ENCODE measurements at places on chromosomes 13 and 19.

GRCh38 chr13:93226065-93226622 is 463 bp upstream of the GPC6 start:
- DNase-seq = no peak

DNA sequence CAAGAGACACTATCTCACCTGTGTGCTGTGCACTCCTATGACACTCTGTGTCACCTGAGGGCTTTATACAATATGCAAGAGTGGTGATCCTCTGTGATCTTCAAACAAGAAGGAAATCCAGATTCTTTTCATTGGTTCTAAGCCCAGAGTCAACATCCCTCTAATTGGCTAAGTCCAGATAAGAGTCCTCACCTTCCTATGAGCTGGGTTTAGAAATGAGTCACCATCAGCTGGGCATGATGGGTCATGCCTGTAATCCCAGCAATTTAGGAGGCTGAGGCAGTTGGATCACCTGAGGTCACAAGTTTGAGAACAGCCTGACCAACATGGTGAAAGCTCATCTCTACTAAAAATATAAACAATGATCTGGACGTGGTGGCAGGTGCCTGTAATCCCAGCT is 144.4 kb downstream of the ZNF675 start:
- DNase-seq = no peak

- DNase-seq = no peak
Observed at GRCh38 chr13:102856557-102856956, 10.7 kb downstream of the ERCC5 start.

DNA sequence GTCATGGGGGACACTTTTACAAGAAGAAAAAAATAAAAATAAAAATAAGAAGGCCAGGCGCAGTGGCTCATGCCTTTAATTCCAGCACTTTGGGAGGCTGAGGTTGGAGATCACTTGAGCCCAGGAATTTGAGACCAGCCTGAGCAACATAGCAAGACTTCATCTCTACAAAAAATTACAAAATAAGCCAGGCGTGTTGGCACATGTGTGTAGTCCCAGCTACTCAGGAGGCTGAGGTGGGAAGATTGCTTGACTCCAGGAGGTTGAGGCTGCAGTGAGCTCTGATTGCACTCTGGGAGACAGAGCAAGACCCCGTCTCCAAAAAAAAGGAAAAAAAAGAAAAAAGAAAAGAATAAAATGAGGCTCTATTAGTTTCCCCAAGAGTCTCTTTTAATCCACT is 157.0 kb downstream of the PTPRS start:
- DNase-seq = no peak

- DNase-seq = no peak
Observed at GRCh38 chr19:31350693-31351055, 1.4 kb upstream of the TSHZ3 start.

DNA sequence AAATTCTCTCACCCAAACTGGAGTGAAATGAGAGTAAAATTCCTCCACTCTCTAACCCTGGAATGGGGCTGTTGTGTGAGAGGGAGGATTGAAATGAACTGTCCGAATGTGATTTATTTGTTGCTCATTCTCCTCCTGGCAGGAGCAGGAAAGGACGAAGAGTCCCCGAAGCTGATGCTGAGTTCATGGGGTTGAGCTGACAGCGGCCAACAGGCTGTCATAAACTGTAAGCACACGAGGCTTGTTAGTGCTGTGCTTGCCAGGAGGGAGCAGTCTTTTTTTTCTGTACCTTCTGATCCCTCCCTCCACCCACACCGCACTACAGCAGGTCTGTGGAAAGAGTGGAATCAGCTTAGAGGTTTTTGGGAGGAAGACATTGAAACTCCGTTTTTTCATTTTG is 33.1 kb upstream of the ZNF331 start:
- DNase-seq = no peak

GRCh38 chr13:110445722-110446574 is 115.6 kb downstream of the RAB20 start:
- no peak for DNase-seq

- no peak for DNase-seq
Observed at GRCh38 chr13:95192998-95193397, 108.3 kb downstream of the ABCC4 start.

GRCh38 chr13:32642316-32642715 is 56.1 kb downstream of the PDS5B start:
- no peak for DNase-seq

- DNase-seq = no peak
Observed at GRCh38 chr13:35514801-35515502, 38.5 kb upstream of the MAB21L1 start.

DNA sequence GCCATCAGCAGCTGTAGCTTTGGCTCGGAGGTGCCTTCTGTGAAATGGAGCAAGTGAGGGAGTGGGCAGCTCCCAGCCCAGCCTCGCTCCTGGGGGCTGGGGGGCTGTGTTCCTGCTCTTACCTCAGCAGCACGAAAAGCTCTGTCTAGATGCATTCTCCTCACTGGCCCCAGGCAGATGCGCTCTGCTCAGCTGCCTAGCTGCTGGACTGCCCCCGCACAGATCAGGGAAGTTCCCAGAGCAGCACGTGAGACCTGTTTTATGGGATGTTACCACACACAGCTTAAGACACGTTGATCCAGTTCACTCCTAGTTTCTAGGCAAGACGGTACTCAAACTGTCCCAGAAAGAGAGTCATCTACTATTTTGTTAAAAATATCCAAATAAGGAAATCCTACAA is 13.6 kb downstream of the LCP1 start:
- no peak for DNase-seq

DNA sequence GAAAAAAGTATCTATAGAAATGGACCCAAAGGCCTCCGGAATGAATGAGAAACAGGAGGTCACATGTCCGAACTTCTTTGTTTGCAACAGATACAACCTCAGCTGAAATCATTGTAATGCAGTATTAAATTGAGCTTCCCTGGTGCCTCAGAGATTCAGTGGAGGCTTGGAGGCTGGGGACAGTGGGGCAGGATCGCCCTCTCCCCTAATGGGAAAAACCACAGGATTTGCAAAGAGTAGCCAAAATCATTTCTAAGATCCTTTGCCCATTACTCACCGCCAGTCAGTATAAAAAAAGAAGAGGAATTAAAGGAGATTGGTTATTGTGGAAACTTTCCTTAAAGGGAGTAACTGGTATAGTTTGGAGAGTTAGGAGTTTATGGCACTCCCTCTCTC is 30.4 kb upstream of the IRS2 start:
- DNase-seq = no peak

DNA sequence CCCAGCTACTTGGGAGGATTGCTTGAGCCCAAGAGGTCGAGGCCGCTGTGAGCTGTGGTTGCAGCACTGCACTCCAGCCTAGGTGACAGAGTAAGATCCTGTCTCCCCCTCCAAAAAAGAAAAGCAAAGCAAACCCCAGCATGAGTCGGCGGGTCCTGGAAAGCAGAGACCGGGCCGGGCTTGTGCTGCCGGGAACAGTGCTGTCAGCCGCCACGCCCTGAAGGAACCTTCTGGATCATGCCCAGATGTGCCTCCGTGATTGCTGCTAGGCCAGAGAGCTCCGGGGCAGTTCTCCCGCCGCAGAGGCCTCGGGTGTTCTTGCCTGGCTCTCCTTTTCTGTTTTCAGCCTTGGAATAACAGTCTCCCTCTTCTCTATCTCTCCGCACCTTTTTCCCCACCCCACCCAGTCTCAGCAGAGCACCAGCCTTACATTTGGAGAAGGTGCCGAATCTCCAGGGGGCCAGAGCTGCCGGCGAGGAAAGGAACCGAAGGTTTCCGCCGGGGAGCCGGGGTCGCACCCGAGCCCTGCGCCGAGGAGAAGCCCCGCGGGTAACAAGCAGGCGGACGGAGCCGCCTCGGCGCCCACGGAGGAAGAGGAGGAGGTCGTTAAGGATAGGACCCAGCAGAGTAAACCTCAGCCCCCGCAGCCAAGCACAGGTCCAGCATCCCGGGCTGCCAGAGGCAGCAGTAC is 181.9 kb downstream of the STK24 start:
- DNase-seq = no peak

GRCh38 chr13:107650081-107650701 is 565.1 kb downstream of the LIG4 start:
- DNase-seq = no peak

- no peak for DNase-seq
Observed at GRCh38 chr19:33691736-33692135, 70.0 kb downstream of the CHST8 start.

DNA sequence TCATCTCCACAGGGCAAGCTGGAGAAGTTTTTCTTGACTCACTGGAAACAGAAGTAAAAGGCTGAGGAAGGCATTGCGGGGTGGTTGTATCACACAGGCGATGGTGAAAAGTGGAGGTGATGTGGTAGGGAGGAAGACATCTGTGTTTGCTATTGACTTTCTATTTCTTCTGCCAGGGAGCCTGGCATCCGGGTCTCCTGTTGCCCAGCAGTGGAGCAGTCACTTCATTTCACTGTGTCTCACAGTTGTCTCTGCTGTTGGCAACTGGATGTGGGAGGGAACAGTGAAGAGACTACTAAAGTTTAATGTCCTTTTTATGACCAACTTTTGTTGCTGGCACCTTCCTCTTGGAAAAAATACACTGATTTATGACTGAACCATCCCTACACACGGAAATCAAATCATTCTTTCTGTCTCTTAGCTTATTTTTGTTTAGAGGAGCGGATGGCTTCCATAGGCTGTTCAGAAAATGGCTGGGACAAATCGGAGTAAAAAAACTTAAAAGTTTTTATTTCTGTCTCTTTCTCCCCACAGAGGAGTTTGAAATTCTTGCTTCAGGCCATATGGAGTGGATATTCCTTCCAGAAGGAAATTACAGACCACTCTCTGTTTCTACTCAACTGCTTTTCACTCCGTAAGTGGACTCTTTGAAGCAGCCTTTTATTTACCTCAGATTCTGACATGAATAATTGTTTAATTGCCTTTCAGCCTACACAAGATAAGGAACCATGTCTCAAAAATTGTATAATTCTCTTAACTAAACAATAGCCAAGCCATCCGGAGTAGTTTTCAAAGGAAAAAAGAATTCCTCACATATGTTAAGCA is 23.8 kb upstream of the MEDAG start:
- no peak for DNase-seq

- DNase-seq = no peak
Observed at GRCh38 chr19:15251010-15251748, 18.9 kb upstream of the EPHX3 start.

DNA sequence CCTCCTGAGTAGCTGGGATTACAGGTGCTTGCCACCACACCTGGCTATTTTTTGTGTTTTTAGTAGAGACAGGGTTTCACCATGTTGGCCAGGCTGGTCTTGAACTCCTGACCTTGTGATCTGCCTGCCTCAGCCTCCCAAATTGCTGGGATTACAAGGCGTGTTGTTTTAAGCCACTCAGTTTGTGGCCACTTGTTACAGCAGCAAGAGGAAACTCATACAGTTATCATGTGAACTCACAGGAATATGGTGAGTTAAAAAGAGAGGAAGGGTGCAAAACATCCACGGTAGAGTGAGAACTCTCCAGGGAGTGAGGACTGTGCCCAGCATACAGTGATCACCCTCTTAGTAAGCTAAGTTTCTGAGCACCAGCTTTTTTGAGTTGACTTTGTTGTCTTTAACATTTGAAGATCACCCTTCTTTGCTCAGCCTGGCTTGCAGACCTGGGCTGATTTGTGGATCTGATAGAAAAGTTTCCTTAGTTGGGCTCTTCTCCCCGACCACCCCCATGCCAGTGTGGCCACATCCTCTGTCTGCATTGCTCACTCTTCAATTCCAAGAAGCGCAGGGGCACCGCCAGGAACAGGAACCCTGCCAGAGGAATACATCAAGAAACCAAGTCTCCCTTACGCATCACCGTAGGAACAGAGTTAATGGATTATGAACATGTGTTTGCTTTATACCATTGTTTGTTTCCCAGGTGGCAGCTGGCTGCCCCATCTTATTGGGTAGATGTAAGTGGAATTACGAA is 16.0 kb downstream of the ALOX5AP start:
- DNase-seq = no peak

DNA sequence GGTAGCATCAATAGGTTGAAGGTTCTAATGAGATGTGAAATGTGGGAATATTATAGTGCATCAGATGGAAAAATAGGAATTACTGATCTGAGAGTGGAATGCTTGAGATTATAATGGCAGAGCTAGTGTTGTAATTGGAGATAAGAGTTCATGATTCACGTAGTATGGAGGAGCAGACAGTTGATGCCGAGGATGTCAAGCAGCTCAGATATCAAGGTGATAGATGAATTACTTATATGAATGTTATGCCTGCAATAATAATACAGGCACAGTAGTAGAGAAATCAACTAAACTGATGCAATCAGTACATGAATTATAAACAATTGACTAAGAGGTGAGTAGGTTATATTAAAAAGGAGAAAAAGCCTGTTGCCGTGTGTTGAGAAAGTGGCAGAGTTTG is 793.2 kb upstream of the GPC6 start:
- no peak for DNase-seq

- no peak for DNase-seq
Observed at GRCh38 chr13:62377838-62378237, 962.2 kb upstream of the PCDH20 start.

- DNase-seq = peak; percentile 53
Observed at GRCh38 chr13:75687150-75687763, 51.1 kb downstream of the LMO7 start.

- no peak for DNase-seq
Observed at GRCh38 chr13:67258482-67258881, 28.3 kb upstream of the PCDH9 start.

DNA sequence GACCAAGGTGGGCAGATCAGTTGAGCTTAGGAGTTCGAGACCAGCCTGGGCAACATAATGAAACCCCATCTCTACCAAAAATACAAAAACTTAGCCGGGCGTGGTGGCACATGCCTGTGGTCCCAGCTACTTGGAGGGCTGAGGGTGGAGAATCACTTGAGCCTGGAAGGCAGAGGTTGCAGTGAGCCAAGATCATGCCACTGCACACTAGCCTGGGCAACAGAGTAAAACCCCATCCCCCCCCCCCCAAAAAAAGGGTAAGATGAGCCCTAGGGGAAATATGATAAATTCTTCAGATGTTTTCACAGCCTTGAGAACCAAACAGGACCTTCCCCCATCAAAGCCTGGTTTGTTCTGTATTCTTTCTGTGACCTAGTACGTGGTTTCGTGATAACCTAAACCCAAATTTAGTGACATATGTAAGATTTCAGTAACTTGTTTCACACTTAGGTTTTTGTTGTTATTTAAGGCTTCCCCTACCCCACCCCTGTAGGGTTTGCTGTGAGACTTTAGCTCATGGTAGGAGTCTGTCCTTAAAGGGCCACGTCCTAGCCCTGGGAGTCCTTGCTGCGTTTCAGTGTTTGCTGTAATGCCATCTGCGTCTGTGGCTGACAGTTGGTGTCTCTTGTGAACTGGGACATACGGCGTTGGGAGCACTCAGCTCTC is 49.6 kb downstream of the MYO9B start:
- no peak for DNase-seq

GRCh38 chr19:38917921-38918491 is 6.0 kb upstream of the CCER2 start:
- DNase-seq = no peak

- DNase-seq = no peak
Observed at GRCh38 chr19:16125737-16126495, 14.2 kb downstream of the RAB8A start.

GRCh38 chr13:34810996-34811395 is 131.1 kb upstream of the NBEA start:
- DNase-seq = no peak

- DNase-seq = no peak
Observed at GRCh38 chr13:112968910-112969691, at the start of gene MCF2L. Gene MCF2L, plus strand, starts transcription at chr13:112969214. Its CDS starts 166 bp downstream, at chr13:112969380.

GRCh38 chr13:45878966-45879365 is 27.4 kb upstream of the SIAH3 start:
- no peak for DNase-seq

All from SW 1271 (cell line).